Temporal lobe (tissue), 4 donors: ENCODE measurements at places on chromosomes 13 and 19. TPM values are rescaled to one million over a fixed set of nuclear protein-coding genes. Genes with fewer than 3 reads are reported as not detected.

The ZNF90 gene
- 3.0 TPM for total RNA-seq

The IGSF23 gene
- not detected for total RNA-seq

The CDC42EP5 gene
- total RNA-seq = 1.7 TPM

The AMER2 gene
- total RNA-seq = 129 TPM

The HPN gene
- not detected for total RNA-seq

The PSENEN gene
- 9.8 TPM for total RNA-seq

The HCN2 gene
- total RNA-seq = 9.1 TPM

The AP2S1 gene
- total RNA-seq = 43.0 TPM
